Fibroblast of lung (primary cell): ENCODE measurements at places on chromosomes 2 and 18. TPM values are rescaled to one million over a fixed set of nuclear protein-coding genes. Genes with fewer than 3 reads are reported as not detected.

The CHRNG gene
- not detected in 2 replicates for total RNA-seq

The PKP4 gene
- total RNA-seq, result 32.6 and 56.3 TPM in 2 replicates

DNA sequence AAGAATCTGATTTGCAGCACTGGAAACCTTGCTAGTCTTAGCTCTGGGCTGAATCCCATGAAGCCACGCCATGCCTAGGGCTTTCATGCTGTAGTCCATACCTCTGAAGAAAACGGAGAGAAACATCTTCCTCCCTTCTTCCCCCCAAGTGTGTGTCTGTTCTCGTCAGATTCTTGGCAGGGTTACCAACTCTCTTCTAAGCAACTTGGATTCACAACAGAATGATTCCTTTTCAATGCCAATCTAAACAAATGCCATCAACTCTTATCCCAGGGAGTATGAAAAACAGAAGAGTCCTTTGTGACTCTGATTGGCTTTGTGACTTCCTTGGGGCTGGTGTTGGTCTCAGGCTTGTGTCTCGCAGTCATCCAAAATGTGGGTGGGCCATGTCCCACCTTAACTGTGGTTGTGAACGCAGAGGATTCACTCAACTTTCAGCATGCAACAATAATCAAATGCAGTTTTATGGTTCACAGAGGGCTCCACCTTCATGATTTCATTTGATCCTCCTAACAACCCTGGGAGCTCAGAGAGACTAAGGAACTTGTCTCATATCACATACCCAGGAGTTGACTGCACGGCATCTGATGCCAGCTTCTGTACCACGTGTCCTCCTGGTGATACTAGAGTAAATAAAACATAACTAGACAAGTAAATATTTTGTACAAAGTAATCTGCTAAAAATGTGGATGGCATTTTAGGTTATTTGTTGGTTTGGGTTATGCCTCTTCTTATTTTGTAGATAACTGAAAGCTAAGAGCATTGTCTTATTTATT, 186.0 kb upstream of the TNP1 start:
- peak; percentile 61 for DNase-seq

- DNase-seq, result no peak
Observed at GRCh38 chr2:12895017-12895416, 178.3 kb downstream of the TRIB2 start.

DNA sequence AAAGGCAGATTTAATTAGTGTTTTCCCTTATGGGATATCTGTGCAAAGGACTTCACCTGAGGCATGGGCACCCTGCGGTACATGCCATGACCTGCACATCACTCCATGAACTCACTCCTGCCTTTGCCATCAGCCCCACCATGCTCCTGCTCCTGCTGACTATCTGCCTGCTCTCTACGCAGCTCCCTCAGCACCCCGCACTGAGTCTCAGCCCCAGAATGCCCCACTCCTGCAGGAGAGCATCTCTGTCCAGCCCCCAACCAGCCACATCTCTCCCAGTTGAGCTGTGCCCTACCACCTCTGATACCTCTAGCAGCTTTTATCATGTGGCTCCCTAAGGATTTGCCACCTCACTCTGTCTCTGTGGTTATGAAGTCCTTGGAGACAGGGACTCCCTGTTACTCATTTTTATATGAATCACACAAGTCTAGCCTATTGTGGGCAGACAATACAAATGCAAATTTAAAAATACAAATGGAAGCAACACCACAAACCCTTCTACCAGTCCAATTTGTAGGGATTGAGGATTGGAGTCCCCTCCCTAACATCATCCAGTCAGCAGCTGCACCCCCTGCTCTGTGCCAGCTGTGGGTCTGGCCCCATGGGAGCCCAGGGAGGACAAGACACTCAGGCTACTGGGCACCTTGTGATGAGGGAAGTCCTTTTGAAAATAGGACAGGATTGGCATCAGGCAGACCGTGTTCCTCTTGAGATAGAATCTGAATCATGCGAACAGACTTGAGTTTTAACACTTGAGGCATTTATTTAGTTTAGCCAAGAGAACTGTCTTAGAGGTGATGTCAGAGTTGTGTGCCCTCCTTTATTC, 689.6 kb upstream of the HS6ST1 start:
- DNase-seq, result peak; percentile 1

- peak; percentile 98 for DNase-seq
Observed at GRCh38 chr2:168699844-168700417, 102.5 kb upstream of the NOSTRIN start.

GRCh38 chr18:63878343-63878742, 9.2 kb upstream of the SERPINB2 start:
- peak; percentile 82 for DNase-seq

DNA sequence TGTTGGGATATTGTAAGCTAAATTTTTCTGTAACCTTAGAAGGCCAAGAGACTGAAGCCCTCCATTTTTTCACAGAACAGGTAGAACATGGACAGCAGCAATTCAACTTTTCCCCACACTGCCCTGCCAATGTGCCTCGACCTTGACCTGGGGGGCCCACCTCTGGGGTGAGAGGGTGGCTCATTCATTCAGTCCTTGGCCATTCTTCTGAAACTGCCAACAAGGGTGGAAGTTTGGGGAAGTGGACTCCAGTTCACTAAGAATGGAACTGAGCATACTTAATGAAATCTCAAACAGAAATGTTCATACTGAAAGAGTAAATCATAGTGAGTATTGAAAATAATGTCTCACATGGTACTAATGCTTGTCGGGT, 1.1 kb downstream of the EEF1B2 start:
- DNase-seq, result no peak

GRCh38 chr2:130883496-130883895, 46.8 kb downstream of the ARHGEF4 start:
- DNase-seq, result no peak

- DNase-seq, result no peak
Observed at GRCh38 chr2:40049781-40050180, 270.7 kb upstream of the THUMPD2 start.

DNA sequence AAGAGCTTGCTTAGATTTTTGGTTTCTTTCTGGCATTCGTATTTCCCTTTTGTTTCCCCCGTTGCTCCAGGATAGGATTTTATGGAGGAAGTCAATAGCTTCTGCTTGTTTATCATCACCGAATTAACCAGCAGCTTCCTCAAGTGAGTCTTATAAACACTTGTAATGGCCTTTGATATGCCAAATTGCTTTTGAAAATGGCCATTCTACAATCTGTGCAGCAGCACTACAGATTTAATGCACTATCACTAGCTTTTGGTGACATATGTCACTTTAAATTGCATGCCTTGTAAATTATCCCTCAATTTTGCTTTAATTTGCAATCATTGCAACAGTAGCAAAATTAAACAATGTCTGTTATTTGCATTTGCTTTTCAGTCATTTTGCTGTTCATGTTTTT, 774.7 kb downstream of the METTL4 start:
- DNase-seq, result no peak

DNA sequence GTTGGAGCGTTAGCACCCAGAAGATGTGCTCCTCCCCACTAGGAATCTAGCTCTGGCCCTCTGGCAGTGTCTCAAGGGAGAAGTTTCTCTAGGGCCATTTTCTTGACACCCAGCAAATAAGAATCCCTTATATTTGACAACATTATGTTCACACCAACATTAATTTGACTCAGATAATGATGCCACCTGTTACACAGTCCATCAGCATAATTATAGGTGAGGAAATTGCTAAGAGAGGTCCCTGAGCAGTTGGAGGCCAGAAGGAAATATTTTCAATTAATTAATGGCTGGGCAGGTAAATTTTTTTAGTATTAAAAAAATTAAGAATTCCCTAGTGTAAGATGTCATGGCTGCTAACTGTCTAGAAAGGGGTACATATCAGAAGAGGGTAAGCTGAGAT, 36.5 kb downstream of the PRKCE start:
- no peak for DNase-seq

DNA sequence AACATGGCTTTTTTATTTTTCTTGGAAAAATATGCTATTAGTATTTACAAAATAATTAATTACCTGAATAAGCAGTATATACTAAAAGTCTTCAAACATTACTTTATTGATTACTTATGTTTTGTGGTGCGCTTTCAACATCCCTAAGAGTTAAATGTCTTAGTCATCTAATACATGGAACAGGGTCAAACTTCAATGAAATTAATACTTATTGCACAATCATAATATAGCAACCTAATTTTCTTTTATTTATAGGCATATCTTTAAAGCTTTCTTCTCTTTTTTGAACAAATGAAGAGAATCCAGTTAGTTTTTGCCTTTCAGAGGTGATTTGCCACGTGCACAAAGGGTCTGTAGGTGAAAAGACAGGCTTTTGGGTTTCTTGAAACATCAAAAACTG, 6.0 kb downstream of the LRATD1 start:
- DNase-seq, result no peak

DNA sequence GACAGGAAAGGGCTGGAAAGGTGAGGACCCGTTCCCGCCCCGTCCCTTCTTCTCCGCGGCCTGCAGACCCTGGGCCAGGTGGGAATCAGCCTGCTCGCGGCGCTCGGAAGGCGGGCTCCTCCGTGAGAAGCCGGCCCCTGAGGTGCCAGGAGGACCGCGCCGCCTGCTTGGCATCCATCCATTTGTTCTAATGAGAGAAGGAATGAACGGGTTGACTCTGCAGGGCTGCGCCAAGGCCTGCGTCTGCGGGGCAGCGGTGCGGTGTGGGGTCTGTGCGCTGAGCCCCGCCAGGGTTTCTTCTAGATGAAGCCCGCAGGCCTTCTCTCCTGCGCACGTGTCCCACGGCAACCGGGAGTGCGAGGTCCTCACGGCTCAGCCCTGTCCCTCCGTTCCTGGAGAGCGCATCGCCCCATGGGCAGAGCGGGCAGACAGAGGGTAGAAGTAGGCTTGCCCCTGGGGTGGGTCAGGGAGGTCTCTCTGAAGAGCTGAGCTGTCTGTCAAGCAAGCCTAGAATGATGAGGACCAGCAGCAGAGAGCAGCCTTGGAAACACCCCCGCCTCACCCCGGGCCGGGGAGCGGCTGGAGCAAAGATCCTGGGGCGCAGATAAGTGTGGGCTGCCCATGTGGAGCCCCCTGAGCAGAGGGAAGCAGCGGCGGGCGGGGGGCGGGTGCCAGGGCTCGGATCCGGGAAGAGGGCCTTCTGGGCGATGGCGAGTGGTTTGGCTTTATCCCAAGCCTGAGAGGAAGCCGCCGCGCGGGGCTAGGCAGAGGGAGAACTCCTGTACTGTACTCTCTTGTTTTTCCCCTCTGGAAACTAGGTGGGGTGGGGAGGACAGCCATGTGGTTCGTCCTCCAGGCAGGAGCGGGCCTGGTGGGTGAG, 27.9 kb upstream of the HS6ST1 start:
- no peak for DNase-seq

DNA sequence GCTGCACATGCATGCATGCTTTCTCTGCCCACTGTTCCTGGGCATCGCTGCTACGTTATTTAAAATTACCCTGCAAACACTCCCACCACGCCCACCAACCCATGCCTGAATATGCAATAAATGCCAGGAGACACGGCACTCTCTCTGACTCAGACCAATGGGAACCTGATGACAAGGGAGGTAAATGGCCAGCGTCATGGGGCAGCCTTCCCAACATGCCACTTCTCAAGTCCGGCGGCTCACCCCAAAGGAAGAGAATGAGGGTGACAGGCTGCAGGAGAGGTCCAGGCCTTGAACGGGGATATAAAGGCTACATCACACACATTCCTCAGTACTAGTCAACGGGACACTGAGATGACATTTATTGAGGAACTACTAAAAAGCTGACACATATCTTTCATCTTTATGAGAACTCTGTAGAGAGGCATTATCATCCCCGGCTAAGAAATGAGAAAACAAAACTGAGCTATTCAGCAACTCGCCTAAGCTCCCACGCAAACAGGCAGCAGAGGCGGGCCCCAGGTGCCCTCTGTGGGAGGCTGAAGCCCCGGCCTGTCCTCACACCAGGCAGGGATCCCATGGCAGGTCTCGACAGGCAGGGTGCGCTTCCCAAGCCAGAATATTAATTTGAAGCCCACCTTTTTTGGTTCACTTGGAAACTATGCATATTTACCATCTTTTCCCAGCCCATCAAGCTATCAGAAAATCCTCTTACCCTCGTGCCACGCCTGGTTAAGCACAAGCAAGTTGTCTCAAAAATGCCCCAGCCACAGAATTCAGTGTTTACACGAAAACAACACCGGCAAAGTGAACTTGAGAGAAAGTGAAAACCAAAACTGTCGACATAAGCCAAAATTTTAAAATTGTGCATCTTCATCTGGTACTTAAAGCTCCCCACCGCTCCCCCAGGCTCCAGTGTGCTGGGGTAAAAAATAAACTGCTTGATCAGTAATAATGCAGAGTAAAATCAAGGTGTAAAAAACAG, 166.3 kb downstream of the HDAC4 start:
- no peak for DNase-seq
